ENCODE measurements at places on chromosomes 16 and 17. TPM values are rescaled to one million over a fixed set of nuclear protein-coding genes. Genes with fewer than 3 reads are reported as not detected.

DNA sequence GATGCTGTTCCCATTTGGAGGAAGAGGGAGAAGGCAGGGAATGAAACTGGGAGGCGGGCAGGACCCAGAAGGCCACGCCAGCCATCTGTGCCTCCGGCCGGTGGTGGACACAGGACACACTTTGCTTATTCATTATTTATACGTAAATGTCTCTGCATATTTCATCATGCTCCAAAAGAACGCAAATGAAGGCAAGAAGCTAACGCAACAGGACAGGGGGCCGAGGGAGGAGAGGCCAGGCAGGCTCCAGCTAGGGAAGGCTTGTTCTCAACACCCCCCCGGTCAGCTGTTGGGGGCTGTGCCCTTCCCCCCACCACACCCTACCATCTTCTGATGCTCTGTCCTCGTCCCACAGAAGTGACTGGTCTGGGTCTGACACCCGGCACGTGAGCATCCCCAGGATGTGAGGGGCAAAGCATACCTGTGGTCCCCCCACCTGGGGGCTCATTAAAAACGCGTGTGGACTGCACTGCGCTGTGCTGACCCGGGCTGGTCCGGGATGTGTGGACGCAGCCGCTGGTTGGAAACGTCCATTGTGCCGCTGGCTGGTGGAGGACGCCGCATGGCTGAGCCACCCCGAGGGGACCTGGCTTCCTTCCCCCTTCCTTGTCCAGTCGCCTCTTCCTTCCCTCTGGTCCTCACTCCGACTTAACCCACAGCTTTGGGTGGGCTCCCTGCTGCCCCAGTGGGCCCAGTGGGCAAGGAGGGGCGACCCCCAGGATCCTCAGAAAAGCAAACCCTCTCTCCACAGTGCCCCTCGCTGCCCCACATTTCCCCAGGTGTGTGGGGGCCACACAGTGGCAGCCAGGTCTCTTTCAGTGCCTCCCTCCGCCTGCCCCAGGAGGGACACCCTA is 46.4 kb upstream of the ENPP7 start:
- no peak overlapping the region for H3K4me3 ChIP-seq
- H3K4me1 ChIP-seq = no peaks in the 10 kb centered on the region
- DNase-seq = no peak
- H3K36me3 ChIP-seq = no peaks in the 10 kb centered on the region

GRCh38 chr17:39716073-39716818 is 14.1 kb downstream of the MIEN1 start:
- H3K27me3 ChIP-seq = no peaks in the 10 kb centered on the region
- DNase-seq = no peak
- H3K36me3 ChIP-seq = no peaks in the 10 kb centered on the region
- H3K4me1 ChIP-seq = no peaks in the 10 kb centered on the region
- no peak overlapping the region for H3K4me3 ChIP-seq

- no peaks in the 10 kb centered on the region for H3K27me3 ChIP-seq
- H3K4me1 ChIP-seq = no peaks in the 10 kb centered on the region
- no peak for DNase-seq
- H3K4me3 ChIP-seq = no peak overlapping the region
- no peaks in the 10 kb centered on the region for H3K36me3 ChIP-seq
- H3K27ac ChIP-seq = no peak overlapping the region
These were observed 77.2 kb downstream of the TMEM114 start for GRCh38 chr16:8512941-8513624.

- no peaks in the 10 kb centered on the region for H3K27me3 ChIP-seq
- no peak overlapping the region for H3K27ac ChIP-seq
- no peak overlapping the region for H3K4me3 ChIP-seq
These were observed 24.4 kb downstream of the MIS12 start for GRCh38 chr17:5510771-5511170.

DNA sequence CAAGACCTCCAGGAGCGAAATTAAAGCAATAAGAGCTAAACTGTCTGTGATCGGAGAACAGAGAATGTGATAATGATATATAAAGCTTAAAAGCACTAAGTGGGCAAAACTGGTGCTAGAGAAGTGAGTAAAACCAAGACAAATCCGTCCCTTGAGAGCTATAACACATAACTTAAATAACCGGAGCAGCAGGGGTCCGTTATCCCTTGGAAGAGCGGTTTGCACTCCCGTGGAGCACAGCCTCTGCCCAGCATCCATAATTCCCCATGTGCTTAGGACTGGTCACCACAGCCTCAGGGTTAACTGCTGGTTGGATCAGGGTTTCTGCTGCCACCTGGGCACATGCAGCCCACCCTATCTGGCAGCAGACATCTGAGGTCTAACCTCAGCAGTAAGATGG is 489.0 kb downstream of the NPIPA7 start:
- no peak overlapping the region for H3K27ac ChIP-seq
- no peak for DNase-seq
- no peaks in the 10 kb centered on the region for H3K36me3 ChIP-seq
- H3K4me1 ChIP-seq = no peaks in the 10 kb centered on the region
- H3K4me3 ChIP-seq = no peak overlapping the region

DNA sequence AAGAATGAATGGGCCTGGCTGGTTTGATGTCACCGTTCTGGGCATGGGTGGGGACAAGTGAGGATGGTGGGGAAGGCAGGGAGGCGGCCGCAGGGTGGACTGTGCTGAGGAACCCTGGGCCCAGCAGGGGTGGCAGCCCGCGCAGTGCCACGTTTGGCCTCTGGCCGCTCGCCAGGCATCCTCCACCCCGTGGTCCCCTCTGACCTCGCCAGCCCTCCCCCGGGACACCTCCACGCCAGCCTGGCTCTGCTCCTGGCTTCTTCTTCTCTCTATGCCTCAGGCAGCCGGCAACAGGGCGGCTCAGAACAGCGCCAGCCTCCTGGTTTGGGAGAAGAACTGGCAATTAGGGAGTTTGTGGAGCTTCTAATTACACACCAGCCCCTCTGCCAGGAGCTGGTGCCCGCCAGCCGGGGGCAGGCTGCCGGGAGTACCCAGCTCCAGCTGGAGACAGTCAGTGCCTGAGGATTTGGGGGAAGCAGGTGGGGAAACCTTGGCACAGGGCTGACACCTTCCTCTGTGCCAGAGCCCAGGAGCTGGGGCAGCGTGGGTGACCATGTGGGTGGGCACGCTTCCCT is 6.5 kb upstream of the SERPINF1 start:
- no peaks in the 10 kb centered on the region for H3K27me3 ChIP-seq
- H3K36me3 ChIP-seq = no peaks in the 10 kb centered on the region
- peaks cover 9% of the 10 kb centered on the region for H3K4me1 ChIP-seq
- DNase-seq = no peak

GRCh38 chr17:34173241-34173640 is 81.8 kb upstream of the CCL2 start:
- no peak overlapping the region for H3K4me3 ChIP-seq
- no peak for DNase-seq
- H3K36me3 ChIP-seq = no peaks in the 10 kb centered on the region
- no peak overlapping the region for H3K27ac ChIP-seq
- no peaks in the 10 kb centered on the region for H3K27me3 ChIP-seq
- no peaks in the 10 kb centered on the region for H3K4me1 ChIP-seq

DNA sequence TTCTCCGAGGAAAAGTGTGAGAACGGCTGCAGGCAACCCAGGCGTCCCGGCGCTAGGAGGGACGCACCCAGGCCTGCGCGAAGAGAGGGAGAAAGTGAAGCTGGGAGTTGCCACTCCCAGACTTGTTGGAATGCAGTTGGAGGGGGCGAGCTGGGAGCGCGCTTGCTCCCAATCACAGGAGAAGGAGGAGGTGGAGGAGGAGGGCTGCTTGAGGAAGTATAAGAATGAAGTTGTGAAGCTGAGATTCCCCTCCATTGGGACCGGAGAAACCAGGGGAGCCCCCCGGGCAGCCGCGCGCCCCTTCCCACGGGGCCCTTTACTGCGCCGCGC is at the start of gene ERBB2:
ERBB2 (plus strand) TSS at position 247 of the 330 bp plus-strand sequence. CDS start 175 bp downstream, outside the sequence.
- no peak for DNase-seq
- H3K4me3 ChIP-seq = no peak within 1 kb of the TSS
- H3K4me1 ChIP-seq = peaks cover 9% of the 10 kb centered on the region
- peaks cover 2% of the 10 kb centered on the region for H3K36me3 ChIP-seq
- peaks cover 24% of the 10 kb centered on the region for H3K27me3 ChIP-seq

- no peak overlapping the region for H3K4me3 ChIP-seq
- no peak for DNase-seq
- H3K36me3 ChIP-seq = no peaks in the 10 kb centered on the region
- no peaks in the 10 kb centered on the region for H3K27me3 ChIP-seq
- H3K4me1 ChIP-seq = no peaks in the 10 kb centered on the region
- H3K27ac ChIP-seq = no peak overlapping the region
These were observed 1.1 kb downstream of the PRSS41 start for GRCh38 chr16:2799205-2799858.

DNA sequence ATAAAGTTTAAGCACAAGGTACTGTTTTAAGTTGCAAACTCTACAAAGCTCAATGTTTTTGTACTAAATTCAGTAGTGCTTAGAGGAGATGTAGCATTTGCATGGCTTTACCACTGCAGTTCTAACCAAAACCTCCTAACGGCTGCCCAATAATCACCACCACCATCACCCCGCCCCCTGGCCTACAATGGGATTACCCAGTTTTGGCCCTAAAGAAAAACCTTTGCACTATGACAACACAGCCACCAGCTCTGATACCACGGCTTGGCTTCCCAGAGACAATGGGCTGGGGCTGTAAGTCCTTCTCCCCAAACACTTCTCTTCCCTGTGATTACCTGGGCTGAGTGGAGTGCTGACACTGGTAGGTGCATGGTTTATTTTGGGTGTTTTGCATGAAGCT is 58.4 kb upstream of the MTMR4 start:
- no peak overlapping the region for H3K4me3 ChIP-seq
- no peak overlapping the region for H3K27ac ChIP-seq
- H3K27me3 ChIP-seq = no peaks in the 10 kb centered on the region

GRCh38 chr16:26697807-26698206 is 368.9 kb upstream of the C16orf82 start:
- no peak overlapping the region for H3K4me3 ChIP-seq
- no peaks in the 10 kb centered on the region for H3K4me1 ChIP-seq
- no peak overlapping the region for H3K27ac ChIP-seq
- no peak for DNase-seq
- peaks cover 5% of the 10 kb centered on the region for H3K27me3 ChIP-seq

- no peaks in the 10 kb centered on the region for H3K27me3 ChIP-seq
- no peak overlapping the region for H3K27ac ChIP-seq
- no peak overlapping the region for H3K4me3 ChIP-seq
- no peaks in the 10 kb centered on the region for H3K4me1 ChIP-seq
- no peaks in the 10 kb centered on the region for H3K36me3 ChIP-seq
These were observed 90.9 kb upstream of the EEF2KMT start for GRCh38 chr16:5188318-5188988.

DNA sequence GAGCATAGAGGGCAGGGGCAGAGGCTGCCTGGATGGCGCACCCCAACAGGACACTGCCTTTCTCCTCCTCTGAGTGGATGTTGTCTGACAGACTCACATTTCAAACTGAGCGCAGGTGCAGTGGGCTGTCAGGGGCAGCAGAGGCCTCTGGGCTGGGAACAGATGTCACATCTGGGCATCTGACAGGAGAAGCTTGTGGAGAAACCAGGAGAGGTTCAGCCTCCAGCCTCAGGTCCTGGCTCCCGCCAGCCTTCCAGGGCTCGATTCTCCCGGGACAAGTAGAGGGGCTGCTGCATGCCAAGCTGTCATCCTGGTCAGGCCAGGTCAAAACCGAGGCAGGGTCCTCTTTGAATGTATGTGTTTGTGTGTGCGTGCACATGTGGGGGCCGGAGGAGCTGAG is 67.7 kb upstream of the SDK2 start:
- no peak overlapping the region for H3K4me3 ChIP-seq
- peaks cover 15% of the 10 kb centered on the region for H3K4me1 ChIP-seq
- no peaks in the 10 kb centered on the region for H3K27me3 ChIP-seq

Gene GPRC5B
- total RNA-seq = 0.47 TPM

Gene KRTAP4-5
- not detected for total RNA-seq

All from CD4-positive, alpha-beta T cell (primary cell).